ENCODE measurements at places on chromosomes 6 and 20.
A peak's percentile ranks its signal among the peaks of the same experiment; 100 is the strongest.

- DNase-seq, result peak; percentile 4
Measured at GRCh38 chr6:128415387-128415786, 105.0 kb downstream of the PTPRK start.

DNA sequence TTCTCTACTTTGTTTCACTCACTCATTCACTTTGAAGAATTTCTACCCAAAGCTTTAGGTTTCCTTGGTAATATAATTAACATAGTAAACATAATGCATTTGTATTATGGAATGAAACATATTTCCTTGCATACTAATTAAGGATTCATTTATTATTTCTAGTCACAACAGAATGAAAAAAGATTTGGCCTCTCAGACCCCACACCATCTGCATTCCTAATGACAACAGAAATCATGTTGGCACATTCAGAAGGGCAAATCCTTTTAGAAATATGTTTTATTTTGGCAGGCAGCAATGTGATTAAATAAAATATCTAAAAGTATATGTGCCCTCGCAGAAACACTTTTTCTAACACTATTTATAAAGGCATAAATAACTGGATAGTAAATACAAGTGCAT lies 163.4 kb downstream of the HTR1B start:
- no peak for DNase-seq

- no peak for DNase-seq
Measured at GRCh38 chr6:136378888-136379287, 89.2 kb upstream of the BCLAF1 start.

DNA sequence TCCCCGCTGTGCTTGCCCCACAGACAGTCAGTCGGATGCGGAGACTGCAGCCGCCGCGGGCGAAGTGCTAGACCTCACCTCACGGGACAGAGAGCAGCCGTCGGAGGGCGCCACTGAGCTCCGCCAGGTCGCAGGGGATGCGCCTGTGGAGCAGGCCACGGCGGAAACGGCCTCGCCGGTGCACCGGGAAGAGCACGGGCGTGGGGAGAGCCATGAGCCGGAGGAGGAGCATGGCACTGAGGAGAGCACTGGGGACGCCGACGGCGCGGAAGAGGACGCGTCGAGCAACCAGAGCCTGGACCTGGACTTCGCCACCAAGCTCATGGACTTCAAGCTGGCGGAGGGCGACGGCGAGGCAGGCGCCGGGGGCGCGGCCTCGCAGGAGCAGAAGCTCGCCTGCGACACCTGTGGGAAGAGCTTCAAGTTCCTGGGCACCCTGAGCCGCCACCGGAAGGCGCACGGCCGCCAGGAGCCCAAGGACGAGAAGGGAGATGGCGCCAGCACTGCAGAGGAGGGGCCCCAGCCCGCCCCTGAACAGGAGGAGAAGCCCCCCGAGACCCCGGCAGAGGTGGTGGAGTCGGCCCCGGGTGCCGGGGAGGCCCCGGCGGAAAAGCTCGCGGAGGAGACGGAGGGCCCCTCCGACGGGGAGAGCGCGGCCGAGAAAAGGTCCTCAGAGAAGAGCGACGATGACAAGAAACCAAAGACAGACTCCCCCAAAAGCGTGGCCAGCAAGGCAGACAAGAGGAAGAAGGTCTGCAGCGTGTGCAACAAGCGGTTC lies 66.4 kb downstream of the SSR1 start:
- no peak for DNase-seq

DNA sequence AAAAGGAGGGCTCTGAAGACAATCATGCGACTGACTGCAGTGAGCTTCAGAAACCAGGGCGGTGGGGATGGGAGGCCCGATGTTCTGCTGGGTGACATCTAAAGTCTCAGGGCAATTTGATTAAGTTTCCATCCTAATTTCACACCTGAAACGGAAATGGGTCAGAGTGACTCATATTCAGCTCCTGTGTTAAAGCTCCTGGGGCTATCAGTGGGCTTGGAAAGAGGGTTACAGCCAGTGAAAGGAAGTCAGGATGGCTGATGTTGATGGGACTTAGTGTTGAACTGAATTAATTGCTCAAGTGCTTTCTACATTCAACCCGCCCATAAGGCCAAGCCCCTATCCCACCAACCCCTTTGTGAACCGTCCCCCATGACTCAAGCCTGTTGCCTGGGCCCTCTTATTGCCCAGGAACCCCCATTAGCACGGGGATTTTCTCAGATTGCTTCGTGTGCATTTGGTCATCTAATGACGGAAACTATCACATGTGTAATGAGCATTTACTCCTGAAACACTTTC lies 47.1 kb upstream of the TBC1D7 start:
- no peak for DNase-seq

- peak; percentile 63 for DNase-seq
Measured at GRCh38 chr20:11777387-11778205, 140.1 kb upstream of the BTBD3 start.

- DNase-seq, result no peak
Measured at GRCh38 chr6:133040094-133040802, 200.9 kb upstream of the EYA4 start.

- no peak for DNase-seq
Measured at GRCh38 chr6:122817358-122817757, 28.3 kb downstream of the SMPDL3A start.

- no peak for DNase-seq
Measured at GRCh38 chr6:41656002-41656691, 17.9 kb downstream of the MDFI start.

DNA sequence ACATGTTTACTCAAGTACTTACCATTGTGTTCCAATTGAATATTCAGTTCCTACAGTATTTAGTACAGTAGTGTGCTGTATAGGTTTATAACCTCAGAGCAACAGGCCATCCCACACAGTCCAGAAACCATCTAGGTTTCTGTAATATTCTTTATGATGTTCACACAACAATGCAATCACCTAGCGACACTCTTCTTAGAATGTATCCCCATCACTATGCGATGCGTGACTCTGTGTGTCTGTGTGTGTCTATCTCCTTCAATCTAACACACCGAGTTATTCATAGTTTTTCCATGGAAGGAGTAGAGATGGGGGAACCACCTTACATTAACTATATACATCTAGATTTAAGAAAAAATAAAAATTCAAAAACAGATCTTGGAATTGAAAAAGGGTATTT lies 161.7 kb downstream of the INSM1 start:
- no peak for DNase-seq

- DNase-seq, result no peak
Measured at GRCh38 chr6:142881290-142881689, 63.7 kb downstream of the HIVEP2 start.

DNA sequence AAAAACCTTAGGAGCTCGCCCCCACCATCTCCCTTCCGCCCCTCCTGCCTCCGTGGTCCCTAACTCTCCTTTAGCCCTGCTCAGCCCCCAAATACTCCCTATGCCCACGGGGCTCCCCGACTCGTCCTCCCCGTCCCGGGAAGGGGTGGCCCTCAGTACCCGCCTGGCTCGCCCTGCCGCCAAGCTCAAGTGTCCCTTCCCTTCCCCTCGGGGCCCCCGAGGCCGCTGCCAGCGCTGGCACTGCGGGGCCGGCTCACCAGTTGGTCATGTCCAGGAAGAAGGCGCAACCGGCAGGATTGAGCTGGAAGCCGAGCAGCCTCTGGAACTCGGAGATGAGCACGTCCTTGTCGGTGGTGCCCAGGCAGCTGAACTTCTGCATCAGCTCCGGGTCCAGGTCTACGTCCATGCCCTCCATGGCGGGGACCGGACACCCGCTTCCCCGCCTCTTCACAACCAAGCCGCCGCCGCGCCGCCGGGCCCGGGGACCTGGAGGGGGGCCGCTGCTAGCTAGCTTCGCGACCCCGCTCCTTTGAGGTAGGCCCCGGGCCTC lies 303 bp downstream of the ILRUN start:
- no peak for DNase-seq

DNA sequence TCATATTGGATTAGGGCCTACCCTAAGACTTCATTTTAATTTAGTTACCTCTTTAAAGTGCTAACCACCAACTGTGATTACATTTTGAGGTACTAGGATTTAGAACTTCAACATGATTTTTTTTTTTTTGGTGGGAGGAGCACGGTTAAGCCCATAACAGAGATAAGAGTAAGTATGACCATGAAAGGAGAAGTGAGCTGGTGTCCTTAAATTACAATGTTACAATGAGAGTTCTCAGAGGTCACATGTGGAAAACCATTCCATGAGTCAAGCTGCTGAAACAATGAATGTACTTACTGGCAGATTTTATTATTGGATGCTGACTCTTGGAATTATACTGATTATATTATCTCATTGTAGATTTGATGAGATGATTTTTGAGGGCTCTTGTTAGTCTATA lies 779.3 kb upstream of the CITED2 start:
- DNase-seq, result no peak

- no peak for DNase-seq
Measured at GRCh38 chr20:23270382-23270911, 80.1 kb upstream of the NXT1 start.

DNA sequence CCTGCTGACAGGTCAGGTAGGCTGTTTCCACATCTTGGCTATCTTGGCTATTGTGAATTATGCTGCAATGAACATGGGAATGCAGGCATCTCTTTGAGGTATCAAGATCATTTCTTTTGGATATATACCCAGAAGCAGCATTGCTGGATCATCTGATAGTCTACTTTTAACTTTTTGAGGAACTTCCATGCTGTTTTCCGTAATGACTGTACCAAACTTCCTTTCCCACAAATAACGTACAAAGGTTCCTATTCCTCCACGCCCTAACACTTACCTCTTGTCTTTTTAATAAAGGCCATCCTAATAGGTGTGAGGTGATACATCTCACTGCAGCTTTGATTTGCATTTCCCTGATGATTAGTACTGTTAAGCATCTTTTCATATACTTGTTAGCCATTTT lies 338.7 kb upstream of the RUNX2 start:
- DNase-seq, result no peak

DNA sequence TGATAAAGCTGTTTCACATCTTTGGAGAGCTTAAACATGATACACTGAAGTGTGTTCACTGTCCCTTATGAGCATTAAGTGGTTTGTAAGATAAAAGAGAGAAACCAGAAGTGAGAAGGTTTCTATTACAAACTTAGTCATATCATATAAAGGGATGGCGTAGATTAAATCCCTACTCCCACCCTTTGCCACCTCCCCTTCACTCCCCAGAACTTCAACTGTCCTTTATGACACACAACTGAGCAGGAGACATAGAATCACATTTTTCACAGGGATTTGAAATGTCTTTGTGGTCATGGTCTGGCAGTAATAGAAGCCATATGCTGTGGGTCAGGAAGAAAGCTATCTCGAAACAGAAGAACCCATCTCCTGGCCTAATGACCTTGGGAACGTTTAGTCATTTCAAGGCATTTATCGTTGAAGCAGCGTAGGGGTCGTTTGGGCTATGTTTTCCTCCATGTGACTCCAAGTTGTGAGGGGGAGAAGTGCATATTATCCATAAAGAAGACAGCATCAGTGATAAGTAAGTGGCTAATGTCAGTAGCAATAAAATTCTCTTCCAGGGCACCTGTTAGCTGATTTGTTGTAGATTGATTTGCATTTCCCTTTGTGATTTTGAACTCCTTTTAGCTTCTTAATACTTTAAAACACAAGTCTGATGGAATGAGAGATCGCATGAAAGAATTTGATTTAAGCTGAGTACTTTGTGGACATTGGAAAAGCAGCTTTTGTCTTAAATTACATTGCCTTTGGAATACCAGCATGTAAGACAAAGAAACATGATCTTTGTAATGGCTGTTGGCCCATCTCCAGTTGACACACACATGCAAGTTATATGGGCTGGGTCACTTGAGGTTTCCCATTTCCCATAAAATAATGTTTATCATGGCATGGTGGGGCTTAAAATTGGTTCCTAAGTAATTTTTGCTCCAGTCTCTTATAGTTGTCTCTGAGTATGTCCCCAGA lies 501.5 kb upstream of the FLRT3 start:
- no peak for DNase-seq

DNA sequence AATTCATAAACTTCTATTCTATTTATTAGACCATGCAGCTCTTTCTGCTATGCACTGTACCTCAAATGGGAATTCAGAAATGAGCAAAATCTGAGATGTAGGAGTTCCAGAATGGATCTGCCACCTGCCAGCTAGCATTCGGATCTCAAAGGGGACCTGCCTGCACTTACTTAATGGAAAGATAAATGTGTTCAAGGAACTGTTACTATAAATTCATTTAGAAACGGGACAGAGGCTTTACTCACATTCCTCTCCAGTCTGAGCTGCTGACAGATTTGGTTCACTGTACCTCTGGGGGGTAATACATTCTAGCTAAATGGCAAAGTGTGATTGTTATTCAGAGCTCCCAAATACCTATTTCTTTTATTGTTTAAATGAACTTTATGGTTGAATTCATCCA lies 384.1 kb downstream of the GRIK2 start:
- DNase-seq, result no peak

DNA sequence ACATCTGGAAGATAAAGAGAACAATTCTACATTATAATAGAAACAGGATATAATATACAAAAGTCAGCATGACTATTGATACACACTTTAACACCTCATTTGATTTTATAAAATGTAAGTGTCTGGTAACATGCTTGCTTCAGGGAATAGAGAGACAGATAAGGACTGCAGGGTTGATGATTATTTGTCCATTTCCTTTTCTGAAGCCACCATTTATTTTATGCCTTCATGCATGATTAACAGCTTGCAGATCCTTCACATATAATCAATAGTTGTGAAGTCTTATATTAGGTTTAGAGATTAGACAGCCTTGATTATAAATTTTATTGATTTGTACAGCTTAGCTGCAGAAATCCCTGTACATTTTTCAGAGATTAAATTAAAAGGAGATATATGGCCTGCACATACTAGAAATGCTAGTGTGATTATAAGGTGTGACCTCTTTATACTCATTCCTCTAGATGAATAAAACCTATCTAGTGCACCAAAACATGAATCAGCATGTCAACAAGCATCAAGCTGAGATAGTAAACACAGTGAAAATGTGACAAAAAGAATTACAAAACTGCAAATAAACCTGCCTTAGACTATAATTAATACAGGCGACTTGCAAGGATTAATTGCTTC lies 198.8 kb upstream of the THEMIS start:
- DNase-seq, result no peak

GRCh38 chr20:22522701-22523100 lies 61.7 kb downstream of the FOXA2 start:
- no peak for DNase-seq

GRCh38 chr20:22691369-22692118 lies 107.2 kb upstream of the FOXA2 start:
- DNase-seq, result peak; percentile 69

DNA sequence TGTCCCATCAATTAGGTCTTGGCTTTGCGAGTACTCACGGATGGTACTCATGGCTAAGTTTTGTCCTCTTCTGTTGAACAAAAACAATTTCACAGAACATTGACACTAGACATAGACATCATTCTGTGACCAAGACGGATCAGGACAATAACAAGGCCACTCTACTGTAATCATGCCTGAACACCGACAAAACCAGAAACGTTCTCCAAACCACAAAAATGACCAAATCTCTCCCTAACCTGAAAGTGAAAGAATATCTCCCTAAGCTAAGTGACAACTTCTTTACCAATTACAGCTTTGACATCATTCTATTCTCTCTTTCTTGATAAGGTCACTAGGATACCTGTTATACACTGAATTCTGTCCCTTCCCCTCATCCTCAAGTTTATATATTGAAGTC lies 40.0 kb upstream of the SLC2A12 start:
- DNase-seq, result no peak

- DNase-seq, result no peak
Measured at GRCh38 chr20:50308513-50309279, 118.1 kb downstream of the CEBPB start.
